Bone marrow (tissue), 2 donors: ENCODE measurements at places on chromosomes 4 and X.

GRCh38 chr4:95505151-95505550, 43.6 kb downstream of the UNC5C start:
- no peak for DNase-seq

DNA sequence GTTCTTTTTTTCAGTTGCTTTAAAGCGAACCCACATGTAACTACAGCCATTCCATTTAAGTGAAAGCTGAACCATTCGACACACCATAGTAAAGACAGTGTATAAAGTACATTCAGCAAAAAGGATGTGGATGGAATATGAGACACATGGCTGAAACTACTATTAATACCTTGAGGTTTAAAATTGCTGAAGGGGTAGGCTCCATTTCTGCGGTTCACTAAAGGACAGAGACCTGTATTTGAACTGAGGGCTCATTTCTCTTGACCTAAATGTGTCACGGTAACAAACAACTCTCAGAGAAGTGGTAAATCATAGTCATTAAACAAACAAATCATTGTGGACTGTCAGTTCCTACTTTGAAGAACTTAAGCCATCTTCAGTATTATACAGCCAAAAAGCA, 1085.6 kb upstream of the TENM3 start:
- DNase-seq: no peak

DNA sequence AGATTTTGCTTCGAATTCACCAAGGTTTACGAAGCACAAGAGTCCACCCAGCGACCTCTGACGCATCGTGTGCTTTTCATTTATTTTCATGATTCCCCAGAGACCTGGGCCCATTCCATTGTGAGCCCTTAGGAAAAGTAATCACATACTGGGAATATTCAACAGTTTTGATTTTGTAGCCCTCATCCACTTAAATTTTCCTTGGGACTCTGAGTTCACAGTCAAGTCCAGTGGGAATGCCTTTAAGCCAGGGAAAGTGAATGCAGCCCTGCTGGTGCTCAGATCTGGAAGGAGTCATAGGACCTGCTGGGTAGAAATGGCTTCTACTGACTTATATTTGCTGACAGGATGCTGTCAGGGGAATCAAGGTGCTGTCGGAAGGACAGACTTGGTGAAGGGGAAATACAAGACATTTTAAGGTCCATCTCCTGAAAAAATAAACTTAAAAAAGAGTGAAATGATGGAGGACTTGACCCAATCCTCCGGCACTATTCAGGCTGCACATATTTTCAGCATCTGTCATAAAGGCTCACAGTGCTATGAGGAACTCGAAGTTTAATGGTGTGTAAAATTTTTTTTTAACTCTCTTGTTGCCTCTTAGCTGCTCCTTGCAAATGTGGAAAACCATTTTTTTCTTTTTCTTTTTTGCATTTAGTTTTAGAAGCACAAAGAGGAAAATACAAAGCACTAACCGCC, 204.9 kb downstream of the MID1 start:
- no peak for DNase-seq

GRCh38 chrX:101659601-101660063, at the start of gene ARMCX2:
TSS of gene ARMCX2 (minus strand) at chrX:101659850. CDS start at chrX:101657588, 2,262 bp downstream.
- DNase-seq: no peak

DNA sequence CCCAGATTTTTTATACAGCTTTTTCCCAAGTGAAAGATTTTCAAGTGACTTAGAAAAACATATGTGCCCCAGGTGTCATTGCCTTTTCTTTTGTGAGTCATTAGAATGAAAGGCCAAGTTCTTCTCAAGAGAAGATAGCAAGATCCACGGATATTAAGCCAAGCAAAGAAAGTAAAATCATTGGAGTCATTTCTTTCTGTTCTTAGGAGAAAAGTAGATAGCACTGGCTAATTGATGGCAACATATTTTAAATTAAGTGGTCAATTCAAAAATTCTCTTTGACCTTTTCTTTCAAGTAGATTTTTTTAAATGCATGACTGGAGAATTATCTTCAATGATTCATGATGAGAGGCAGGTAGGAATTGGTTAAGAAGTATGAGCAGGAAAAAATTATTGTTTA, 94.4 kb downstream of the HHIP start:
- no peak for DNase-seq

GRCh38 chrX:39815631-39816030, 282.1 kb downstream of the BCOR start:
- no peak for DNase-seq

GRCh38 chr4:108043526-108043925, 53.8 kb downstream of the HADH start:
- no peak for DNase-seq
